ENCODE measurements at places on chromosomes 5 and 9.
A peak's percentile ranks its signal among the peaks of the same experiment; 100 is the strongest.

DNA sequence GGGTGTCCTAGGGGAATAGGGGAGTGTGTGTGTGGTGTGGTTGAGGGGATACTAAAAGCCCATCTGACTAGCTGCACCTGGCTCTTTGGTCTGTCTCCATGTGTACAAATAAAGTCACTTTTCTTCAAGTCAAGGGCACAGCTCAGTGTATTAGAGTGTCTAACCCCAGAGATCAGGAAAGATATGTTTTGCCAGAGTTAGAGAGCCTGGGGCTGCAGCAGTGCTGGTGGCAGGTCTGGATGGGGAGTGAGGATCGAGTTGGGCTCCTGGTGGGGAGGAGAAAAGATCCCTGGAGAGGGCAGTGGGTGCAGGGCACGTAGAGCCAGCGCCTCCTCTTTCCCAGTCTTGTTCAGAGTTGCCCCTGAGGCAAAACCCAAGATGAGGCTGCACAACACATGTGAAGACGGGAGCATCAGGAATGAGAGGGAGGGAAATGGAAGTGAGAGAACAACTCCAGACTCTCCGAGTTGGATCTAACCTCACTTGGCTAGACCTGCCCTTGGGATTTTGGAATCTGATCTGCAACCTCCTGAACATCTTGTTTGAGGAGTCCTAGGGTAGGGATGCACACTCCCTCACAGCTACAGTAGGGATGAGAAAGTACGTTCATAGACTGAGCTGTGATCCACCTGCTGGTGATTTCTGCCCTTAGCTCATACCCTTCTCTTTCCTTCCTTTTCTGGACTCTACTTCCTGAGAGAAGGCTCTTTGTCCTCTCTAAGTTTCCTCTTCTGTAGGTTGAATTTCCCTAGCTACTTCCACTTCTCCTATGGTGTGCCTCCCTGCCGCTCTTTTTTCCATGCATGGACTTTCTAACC is 309.9 kb downstream of the ZSWIM6 start:
- no peak for DNase-seq

DNA sequence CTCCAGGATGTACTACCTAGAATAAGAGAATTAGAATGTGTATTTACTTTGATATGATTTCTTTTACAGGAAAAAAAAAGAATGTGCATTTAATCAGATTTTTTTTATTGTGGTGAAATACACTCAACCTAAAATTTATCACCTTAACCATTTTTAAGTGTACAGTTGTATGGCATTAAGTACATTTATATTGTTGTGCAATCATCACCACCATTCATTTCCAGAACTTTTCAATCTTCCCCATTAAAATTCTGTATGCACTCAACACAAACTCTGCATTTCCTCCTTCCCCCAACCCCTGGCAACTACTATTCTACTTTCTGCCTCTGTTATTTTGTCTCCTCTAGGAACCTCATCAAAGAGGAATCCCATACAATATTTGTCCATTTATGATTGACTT is 66.0 kb upstream of the APC start:
- DNase-seq: no peak

DNA sequence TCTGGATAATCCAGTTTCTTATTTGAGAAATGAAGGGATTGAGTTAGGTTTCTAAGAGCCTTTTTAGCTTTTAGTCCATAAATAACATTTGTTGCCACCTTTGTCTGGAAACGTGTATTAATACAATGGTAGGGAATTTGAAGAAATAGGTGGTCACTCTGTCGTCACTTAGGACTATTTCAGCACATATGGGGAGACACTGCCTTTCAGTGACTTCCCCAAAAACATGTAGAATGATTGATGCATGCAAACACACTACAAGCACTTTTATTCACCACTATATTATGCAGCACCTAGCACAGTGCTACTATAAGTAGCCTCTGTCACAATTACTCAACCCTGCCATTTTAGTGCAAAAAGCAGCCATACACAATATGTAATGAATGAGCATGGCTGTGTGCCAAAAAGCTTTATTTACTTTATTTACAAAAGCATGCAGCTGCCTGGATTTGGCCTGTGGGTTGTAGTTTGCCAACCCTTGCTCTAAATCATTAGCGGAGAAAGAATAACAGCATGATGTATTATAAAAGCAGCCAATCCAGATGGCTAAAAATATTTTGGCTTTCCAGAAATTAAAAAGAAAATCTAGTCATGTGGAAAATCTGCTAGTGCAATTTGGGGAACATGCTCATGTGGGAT is 154.2 kb upstream of the HMHB1 start:
- DNase-seq: no peak

DNA sequence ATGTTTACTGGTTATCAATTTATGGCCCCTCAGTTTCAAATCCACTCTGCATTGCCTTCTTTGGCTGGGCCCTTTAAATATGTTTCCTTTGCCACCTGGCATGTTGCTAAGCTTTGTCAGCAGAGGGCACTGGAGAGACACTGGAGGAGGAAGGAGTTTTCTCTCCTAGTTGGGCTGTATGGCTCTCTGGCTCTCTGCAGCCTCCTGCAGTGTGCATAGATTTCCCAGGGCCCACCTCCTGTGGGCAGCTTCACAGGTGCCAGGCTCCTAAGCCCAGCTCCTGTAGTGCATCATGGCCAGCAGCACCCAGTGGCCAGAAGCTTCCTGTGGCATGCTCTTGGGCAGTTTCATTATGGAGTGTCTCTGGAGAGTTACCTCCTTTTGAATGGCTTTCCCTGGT is 23.3 kb downstream of the CAVIN4 start:
- peak; percentile 59 for DNase-seq

DNA sequence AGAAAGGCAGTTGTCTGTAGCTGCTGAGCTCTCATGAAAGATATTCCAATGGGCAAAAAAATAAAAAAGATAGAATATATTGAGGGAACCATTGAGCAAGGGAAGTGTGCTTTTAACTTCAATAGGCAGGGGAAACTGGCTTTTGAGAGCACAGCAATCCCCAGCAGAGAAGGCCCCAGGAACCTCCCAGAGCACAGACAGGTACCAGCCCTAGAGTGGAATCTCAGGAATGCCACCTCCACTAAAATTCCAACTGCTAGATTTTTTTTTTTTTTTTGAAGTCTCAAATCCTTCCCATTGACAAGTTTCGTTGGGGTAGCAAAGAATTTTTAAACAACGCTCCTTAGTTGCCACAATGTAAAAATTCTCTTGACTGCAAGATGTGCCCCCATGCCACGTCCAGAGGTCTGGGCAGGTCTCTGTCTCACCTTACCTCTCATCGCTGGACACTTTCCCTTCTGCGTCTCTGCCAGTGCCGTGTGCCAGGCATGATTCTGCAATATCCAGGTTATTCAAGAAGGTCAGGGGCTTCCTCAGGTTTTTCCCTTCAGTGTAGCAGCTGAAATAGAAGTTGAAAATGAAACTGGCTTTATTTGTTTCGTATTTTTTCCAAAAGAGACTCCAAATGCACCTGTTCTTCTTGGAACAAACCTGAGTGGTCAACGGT is 64.2 kb upstream of the IRX1 start:
- DNase-seq: no peak

DNA sequence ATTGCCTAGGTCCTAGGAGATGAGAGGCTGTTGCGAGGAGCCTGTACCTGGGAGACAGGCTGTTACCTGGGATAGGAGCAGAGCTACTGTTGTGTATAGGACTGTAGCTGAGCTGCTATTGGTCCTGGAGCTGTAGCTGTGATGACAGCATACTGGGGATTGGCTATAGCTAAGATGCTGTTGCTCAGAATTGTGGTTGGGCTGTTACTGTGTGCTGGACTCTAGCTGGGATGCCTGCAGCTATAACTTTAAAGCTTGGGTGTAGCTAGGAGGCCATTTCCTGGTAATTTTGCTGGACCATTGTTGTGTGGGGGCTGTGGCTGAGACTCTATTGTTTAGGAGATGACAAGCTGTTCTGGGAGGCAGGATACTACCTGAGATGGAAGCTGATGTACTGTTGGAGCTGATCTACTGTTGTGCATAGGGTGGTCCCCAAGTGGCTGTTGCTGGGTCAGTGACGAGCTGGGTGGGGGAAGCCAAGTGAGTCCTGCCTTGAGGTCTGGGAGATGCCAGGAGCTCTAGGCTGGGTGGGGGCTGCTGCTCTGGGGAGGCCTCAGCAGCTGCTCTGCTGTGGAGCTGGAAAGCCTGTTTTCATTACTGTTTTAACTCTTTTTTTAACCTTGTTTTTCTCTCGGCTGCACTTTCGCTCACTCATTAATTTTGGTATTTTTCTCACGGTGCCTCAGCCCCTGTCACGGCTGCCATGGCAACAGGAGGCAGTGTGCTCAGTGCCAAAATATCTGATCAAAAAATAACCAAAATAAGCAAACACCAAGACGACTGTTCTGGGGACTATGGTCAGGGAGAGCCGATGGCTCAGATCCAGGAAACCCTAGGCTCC is 3.0 kb upstream of the PCDH1 start:
- DNase-seq: no peak

GRCh38 chr5:28810751-28811136 is 1772.4 kb upstream of the CDH9 start:
- no peak for DNase-seq

DNA sequence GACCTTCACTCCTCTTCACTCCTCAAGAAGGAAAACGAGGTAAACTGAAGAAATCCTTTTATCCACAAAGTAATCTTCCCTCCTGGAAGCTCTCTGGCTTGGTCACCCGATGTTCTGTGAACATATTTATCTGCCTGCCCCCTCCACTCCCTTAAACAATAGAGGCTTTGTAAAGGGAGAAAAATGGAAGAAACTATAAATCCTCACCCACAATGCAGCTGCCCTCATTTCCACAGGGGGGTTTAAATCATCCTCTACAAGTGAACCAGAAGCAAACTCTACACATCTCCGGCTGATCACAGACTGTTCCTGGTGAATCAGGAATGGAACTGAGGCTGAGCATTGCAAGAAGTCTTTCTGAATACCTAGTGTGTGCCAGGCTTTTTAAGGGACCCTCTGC is 7.2 kb downstream of the INSYN2B start:
- DNase-seq: no peak

GRCh38 chr5:22926574-22926973 is 73.4 kb upstream of the CDH12 start:
- DNase-seq: no peak

DNA sequence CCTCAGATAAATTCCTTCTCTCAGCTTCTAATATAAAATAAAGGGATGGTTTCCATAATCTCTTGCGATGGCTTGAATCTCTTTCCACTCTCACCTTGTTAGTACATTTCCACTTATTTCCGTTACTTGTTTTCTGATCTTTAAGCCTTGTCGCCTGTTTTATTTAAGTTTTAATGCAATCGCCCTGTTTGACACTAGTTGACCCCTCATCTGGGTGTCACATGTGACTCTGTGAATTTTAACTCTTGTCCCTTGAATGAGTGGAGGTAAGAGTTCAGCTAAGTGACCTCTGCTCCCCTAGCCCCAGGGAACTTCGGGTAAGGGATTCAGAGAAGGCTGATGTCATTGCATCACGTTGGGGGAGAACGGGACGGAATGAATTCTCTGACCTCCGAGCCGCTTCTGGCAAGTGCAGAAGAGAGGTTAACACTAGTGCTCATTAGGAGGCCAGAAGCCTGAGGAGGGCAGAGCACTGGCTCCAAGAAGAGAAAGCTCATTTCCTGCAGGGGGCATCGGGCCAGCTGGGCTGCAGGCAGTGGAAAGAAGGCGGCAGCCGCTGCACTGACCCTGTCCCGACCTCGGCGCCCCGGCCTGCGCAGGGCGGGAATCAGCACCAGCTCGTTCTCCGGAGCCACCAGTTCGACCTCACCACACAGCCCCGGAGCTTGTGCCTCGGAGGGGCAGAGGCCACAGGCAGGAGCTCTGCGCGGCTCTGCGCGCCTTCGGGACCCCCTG is 569 bp downstream of the HINT2 start:
- peak; percentile 81 for DNase-seq

- no peak for DNase-seq
Observed at GRCh38 chr9:38126730-38127129, 57.7 kb upstream of the SHB start.

DNA sequence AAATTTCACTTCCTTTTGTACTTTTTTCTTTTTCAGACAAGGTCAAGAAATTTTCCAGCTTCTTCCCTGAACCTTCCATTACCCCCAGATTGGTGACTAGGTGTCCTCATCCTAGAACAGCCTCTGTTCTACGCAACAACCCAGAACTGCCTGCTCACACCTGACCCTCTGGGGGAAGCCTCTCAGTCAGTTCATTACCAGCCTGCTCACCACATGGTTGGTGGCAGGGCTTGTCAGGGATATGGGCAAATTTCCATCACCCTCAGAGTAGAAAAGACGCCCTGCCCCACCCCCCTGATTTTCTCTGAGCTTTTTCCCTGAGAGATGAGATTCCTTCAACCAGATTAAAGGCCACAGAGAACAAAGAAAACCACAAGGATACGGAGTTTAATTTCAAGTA is 5.3 kb upstream of the CFAP95 start:
- DNase-seq: no peak

DNA sequence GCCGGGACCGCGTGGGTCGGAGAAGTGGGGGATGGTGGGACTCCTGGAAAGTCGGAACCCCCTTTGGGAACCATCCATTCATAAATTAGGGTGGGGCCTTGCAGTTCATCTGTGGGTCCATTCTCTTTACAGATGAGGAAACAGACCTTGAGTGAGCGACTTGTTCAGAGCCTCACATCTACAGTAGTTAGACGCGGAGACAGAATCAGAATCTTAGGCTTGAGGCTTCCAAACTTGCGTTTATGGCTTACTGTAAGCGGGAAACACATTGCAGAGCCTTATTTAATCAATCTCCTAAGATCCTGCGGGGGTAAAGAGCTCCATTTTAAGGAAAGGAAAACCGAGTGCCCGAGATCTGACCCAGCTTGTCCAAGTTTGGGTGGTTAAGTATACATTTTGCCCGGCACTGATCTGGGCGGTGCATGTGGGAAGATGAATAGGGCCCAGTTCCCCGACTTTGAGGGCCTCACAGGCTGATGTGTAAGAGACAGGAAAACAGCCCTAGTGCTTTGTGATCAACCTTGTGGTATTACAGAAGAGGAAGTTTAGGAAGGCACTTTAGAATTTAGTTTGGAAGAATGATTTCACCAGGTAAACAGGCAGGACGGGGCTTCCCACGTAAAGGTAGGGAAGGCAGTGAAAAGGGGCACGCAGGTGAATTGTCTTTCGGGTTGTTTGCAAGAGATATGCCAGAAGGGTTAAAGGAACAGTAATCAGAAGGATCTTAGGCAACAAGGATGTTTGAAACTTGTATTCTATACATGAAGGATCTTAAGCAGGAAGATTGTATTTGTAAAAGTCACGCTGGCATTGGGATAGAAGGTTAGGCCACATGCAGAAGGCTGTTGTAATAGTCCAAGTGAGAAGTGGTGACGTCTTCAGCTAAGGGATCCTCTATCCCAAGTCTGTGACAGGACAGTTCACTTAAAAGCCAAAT is 744 bp downstream of the TARS1 start:
- DNase-seq: peak; percentile 64
